Fibroblast of lung (primary cell): ENCODE measurements at places on chromosomes 3 and 15. TPM values are rescaled to one million over a fixed set of nuclear protein-coding genes. Genes with fewer than 3 reads are reported as not detected.

The TRPC1 gene
- total RNA-seq: 43.1 and 56.5 TPM in 2 replicates

The CD200 gene
- total RNA-seq: 0.17 and 0.26 TPM in 2 replicates

The GRM7 gene
- 0.26 TPM in 1 of 2 replicates, not detected in the other for total RNA-seq

The COL6A5 gene
- under 0.01 and 0.66 TPM in 2 replicates for total RNA-seq

The ROBO2 gene
- 1.5 and 1.8 TPM in 2 replicates for total RNA-seq

The ANKDD1A gene
- total RNA-seq: 6.7 and 13.2 TPM in 2 replicates

The TRIM69 gene
- 23.6 and 40.1 TPM in 2 replicates for total RNA-seq

The IMP3 gene
- total RNA-seq: 45.1 and 58.6 TPM in 2 replicates

DNA sequence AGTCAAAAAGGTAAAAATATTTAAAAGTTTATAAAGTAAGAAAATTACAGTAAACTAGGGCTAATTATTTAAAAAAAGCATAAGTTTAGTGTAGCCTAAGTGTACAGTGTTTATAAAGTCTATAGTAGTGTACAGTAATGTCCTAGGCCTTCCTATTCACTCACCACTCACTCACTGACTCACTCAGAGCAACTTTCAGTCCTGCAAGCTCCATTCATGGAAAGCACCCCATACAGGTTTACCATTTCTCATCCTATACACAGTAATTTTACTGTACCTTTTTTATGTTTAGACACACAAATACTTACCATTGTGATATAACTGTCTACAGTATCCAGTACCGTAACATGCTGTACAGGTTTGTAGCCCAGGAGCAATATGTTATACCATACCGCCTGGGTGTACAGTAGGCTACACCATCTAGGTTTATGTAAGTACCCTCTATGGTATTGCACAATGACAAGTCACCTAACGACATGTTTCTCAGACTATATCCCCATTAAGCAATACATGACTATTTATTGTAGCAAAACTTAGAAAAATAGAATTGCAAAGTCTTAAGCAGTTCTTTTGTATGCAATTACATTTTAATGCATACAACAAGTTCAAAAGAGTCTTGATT, 19.5 kb downstream of the AVEN start:
- DNase-seq: no peak
- no peaks in the 10 kb centered on the region for H3K27me3 ChIP-seq
- H3K27ac ChIP-seq: no peak overlapping the region
- no peaks in the 10 kb centered on the region for H3K36me3 ChIP-seq

GRCh38 chr3:161333696-161334095, 37.6 kb downstream of the SPTSSB start:
- H3K4me3 ChIP-seq: no peak overlapping the region
- DNase-seq: no peak
- no peaks in the 10 kb centered on the region for H3K27me3 ChIP-seq
- H3K27ac ChIP-seq: no peak overlapping the region

DNA sequence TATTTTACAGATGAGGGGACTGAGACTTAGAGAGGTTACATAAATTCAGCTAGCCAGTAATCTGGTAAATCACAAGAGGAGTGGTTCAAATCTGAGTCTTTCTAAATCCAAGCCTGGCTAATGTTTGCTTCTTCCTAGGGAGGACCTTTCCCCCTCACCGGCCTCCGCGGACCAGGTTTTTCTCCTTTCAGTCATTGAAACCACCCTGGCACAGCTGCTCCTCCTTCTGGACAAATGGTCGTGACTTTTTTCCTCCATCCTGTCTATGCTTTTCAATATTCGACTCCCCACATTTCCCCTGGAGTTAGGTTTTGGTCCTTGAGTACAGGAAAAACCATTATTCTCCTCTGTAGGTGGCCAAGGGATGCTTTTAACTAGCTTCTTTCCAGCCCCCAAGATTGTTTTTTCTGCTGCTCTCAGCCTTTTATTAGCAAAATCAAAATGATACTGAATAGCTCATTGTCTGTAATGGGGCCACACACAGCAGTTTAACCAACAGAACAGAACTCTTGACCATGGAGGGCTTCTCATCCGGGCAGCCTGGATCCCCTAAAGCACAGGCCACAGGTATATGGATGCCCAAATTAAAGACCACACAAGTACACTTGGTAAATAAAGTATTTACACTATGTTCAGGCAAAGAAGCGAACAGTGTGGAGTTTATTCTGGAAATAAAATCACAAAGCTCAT, 85.9 kb upstream of the KLHL25 start:
- no peak overlapping the region for H3K27ac ChIP-seq
- DNase-seq: no peak

DNA sequence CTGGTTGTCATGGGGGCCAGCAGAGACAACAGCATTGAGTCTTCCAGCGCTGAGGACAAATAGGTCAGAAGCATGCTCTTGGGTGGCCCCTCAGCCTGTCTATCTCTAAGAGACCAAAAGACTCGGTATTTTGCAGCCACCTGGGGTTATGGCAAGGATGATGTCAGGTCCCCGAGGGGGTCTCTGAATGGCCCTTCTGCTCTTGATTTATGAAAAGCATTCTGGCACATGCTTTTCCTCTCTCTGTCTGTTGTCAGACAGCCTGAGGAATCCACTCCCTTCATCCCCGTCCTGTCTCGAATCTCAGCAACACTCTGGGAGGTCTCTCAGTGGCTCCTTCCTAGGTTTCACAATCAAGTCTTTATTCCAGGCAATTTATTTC, 156.6 kb upstream of the RGMA start:
- H3K4me1 ChIP-seq: no peaks in the 10 kb centered on the region
- H3K27ac ChIP-seq: no peak overlapping the region
- no peaks in the 10 kb centered on the region for H3K36me3 ChIP-seq
- no peaks in the 10 kb centered on the region for H3K27me3 ChIP-seq

DNA sequence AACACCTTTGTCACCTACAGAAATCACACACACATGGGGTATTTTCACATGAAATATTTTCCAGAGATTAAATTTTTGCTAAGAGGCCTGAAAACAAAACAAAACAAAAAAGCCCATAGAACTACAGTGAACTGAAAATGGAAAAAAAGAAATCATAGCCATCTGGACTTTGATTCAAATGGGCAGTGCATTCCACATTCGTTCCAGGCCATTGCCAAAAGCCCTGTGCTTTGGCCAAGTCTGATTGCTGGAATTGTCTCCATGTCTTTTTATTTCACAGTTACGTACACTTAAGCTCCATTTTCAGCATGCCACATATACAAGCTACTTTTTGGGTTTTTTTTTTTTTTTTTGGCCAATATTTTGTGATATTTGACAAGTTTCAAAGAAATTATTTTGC, 47.1 kb downstream of the TFG start:
- no peak overlapping the region for H3K4me3 ChIP-seq
- peaks cover under 1% of the 10 kb centered on the region for H3K36me3 ChIP-seq

DNA sequence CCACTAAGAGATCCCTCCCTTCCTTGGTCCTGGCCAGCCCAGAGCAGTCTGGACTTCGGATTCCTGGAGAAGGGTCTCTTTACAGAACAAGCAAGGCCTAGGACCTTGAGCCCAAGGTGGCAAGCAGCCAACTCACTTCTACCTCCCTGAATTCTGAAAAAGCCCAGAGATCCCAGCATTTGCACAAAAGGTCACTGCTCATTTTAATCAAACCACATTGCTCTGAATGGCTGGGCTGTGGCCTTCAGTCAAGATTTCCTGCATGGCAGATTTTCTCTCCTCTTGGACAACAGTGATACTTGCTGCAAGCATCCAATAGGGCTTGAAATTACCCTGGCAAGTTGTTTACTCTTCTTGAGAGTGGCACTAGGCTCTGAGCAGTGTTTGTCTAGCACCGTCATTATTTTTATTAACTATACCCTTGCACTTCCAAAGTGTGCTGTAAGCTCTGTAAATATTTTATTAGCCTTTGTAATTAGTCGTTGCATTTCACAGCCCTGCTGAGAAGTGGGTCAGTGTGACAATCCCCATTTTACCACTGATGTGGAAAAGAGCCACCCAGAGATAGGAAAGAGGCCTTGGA, 274.7 kb upstream of the CTNNB1 start:
- H3K27ac ChIP-seq: no peak overlapping the region
- no peaks in the 10 kb centered on the region for H3K27me3 ChIP-seq
- H3K36me3 ChIP-seq: no peaks in the 10 kb centered on the region

DNA sequence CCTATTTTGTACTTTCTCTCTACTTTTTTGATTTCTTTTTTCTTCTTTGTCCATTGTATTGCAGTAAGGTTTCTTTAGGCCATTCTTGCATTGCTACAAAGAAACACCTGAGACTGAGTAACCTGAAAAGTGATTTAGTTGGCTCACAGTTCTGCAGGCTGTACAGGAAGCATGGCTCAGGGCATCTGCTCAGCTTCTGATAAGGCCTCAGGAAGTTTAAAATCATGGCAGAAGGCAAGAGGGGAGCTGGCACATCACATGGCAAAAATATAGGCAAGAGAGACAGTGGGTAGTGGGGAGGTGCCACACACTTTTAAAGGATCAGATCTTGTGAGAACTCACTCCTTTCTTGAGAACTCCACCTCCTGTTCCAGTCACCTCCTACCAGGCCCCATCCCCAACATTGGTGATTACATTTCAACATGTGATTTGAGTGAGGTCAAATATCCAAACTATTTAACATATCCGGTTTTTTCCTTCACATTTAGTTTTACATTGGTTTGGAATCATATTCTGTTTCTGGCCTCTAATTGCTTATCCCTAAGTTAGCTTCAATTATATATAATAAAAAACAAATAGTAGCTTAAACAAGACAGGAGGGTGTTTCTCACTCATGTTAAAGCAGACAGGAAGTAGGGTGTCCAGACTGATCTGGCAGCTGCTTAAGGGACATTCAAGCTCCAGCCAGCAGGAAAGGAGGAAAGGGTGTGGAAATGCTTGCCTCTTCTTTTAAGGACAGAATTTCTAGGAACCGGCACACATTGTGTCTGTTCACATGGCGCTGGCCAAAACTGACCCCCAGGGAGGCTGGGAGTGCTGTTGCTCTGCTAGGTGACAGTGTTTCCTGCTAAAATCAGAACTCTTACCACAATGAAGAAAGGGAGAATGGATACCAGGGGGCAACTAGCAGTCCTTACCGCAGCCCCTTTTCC, 28.8 kb upstream of the SKOR1 start:
- H3K4me3 ChIP-seq: no peak overlapping the region
- H3K36me3 ChIP-seq: no peaks in the 10 kb centered on the region
- DNase-seq: no peak
- H3K27ac ChIP-seq: no peak overlapping the region
- no peaks in the 10 kb centered on the region for H3K27me3 ChIP-seq
- H3K4me1 ChIP-seq: no peaks in the 10 kb centered on the region

DNA sequence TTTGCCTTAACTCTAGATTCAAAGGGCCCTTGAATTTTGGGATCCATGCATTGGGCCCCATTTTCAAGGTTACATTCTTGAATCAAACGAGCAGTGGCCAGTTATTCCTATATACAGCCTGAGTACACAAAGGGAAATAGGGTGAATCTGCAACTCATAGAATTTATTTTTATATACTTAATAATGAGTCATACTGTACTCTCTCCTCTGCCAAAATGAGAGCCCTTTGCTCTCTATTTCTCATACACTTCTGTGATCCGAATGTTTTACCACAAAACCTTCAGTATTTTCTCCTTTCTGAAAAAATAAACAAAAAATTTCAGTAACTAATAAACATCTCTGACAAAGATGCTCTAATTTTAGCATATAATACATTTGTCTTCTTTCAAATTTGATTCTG, 116.7 kb downstream of the SERPINI1 start:
- DNase-seq: peak; percentile 32
- H3K36me3 ChIP-seq: no peaks in the 10 kb centered on the region
- no peak overlapping the region for H3K4me3 ChIP-seq
- H3K27me3 ChIP-seq: no peaks in the 10 kb centered on the region
- H3K27ac ChIP-seq: peak overlapping the region; percentile 47

DNA sequence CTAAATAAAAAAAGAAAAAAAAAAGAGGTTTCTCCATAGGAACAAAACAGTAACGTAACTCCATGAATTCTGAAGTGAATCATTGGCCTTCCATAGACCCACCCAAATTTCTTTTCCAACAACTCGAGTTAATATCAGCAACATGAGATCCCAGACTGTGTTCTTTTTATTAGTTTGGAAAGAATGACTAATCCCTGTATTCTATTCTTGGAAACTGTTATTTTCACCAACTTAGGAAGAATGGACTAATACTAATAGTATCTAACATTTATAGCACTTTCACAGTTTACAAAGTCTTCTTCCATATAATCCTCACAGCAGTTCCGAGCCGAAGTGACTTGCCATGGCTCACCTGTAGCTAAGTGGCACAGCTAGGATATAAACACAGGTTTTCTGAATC, 72.7 kb upstream of the SLC4A7 start:
- H3K27ac ChIP-seq: peak overlapping the region; percentile 15
- no peaks in the 10 kb centered on the region for H3K36me3 ChIP-seq
- peaks cover 13% of the 10 kb centered on the region for H3K4me1 ChIP-seq
- no peak overlapping the region for H3K4me3 ChIP-seq
- no peaks in the 10 kb centered on the region for H3K27me3 ChIP-seq
- DNase-seq: peak; percentile 74

DNA sequence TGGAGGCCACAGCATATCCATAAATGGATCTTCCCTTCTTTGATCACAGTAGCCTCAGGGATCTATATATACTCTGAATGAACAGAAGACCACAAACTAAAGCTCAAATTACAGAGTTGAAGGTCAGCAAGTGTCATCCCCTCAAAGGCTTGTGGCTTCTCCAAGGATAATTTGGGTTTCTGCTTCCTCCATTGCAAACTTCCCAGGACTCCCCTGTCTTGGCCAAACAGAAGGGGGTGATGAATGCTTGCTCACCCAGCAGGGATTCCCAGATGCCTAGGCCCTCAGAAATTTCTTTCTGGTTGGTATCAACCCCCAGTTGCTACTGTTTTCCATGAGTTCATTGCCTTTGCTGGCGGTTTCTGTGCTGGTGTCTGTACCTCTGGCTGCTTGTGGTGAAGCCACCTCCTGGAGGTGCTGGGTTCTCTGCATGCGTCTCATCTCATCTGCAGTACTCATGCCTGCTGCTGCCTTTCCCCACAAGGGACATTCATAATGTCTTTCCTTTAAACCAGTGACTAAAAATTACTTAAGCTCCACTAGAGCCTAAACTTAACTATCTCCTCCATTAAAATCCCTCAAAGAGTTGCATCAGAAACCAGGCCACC, 17.7 kb downstream of the ENTPD3 start:
- no peaks in the 10 kb centered on the region for H3K4me1 ChIP-seq
- no peaks in the 10 kb centered on the region for H3K36me3 ChIP-seq
- no peak overlapping the region for H3K27ac ChIP-seq
- H3K4me3 ChIP-seq: no peak overlapping the region
- H3K27me3 ChIP-seq: no peaks in the 10 kb centered on the region

- no peaks in the 10 kb centered on the region for H3K36me3 ChIP-seq
- no peaks in the 10 kb centered on the region for H3K4me1 ChIP-seq
- no peaks in the 10 kb centered on the region for H3K27me3 ChIP-seq
- DNase-seq: no peak
Observed at GRCh38 chr15:89671687-89672086, 7.5 kb downstream of the PLIN1 start.

- no peak overlapping the region for H3K4me3 ChIP-seq
- H3K27me3 ChIP-seq: peaks cover 4% of the 10 kb centered on the region
- H3K4me1 ChIP-seq: no peaks in the 10 kb centered on the region
Observed at GRCh38 chr3:194775266-194775665, 89.6 kb downstream of the FAM43A start.

GRCh38 chr3:152399374-152399773, 130.6 kb downstream of the MBNL1 start:
- H3K27ac ChIP-seq: no peak overlapping the region
- peaks cover 16% of the 10 kb centered on the region for H3K4me1 ChIP-seq
- no peak overlapping the region for H3K4me3 ChIP-seq
- peaks cover 3% of the 10 kb centered on the region for H3K36me3 ChIP-seq
- no peaks in the 10 kb centered on the region for H3K27me3 ChIP-seq
